Glutamatergic neuron (in vitro differentiated cells): ENCODE measurements at places on chromosomes 16 and 17.

GRCh38 chr16:27434141-27435051 is 32.4 kb downstream of the IL21R start:
- H3K36me3 ChIP-seq, result no peaks in the 10 kb centered on the region
- H3K27me3 ChIP-seq, result peaks cover 7% of the 10 kb centered on the region
- H3K4me1 ChIP-seq, result peaks cover 2% of the 10 kb centered on the region
- DNase-seq, result peak; percentile 6

- DNase-seq, result no peak
- H3K4me1 ChIP-seq, result no peaks in the 10 kb centered on the region
- no peak overlapping the region for H3K27ac ChIP-seq
- H3K27me3 ChIP-seq, result peaks cover 2% of the 10 kb centered on the region
Observed at GRCh38 chr17:22570144-22570845, 878.0 kb downstream of the KCNJ18 start.

DNA sequence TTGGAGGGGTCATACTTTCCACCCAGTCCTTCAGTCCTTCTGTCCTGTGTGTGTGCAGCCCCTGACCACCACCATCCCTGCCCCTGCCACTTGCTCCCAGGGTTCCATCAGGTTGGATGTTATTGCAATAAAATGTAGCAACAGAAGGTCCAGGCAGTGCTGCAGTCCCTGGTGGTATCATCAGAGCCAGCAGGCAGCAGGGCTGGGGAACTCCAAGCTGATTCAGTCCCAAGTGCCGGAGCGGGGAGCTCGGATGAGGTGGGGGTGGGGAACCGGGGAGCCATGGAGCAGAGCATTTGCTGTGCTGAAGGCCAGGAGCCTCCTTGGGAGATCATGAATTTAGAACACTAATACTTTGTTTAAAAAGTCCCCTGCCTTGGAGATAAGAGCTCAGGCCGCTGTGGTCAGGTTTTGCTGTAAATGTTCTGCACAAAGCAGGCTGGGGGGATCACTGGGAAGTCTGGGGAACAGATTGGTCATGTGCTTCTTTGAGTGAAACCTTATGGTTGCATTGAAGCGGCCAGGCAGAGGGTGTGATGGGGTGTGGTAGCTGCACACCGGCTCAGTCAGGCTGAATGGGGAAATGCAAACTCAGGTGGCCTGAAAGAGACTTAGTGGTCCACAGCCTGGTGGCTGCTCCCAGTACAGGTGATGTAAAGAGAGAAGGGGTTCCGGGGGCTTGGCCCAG is 225.9 kb downstream of the SEC14L1 start:
- peaks cover 6% of the 10 kb centered on the region for H3K27me3 ChIP-seq
- DNase-seq, result peak; percentile 61
- H3K4me3 ChIP-seq, result peak overlapping the region; percentile 74
- H3K4me1 ChIP-seq, result peaks cover 52% of the 10 kb centered on the region
- peaks cover 4% of the 10 kb centered on the region for H3K36me3 ChIP-seq
- peak overlapping the region; percentile 83 for H3K27ac ChIP-seq

GRCh38 chr16:10688291-10688690 is 6.4 kb downstream of the TEKT5 start:
- no peaks in the 10 kb centered on the region for H3K4me1 ChIP-seq
- no peak overlapping the region for H3K4me3 ChIP-seq
- DNase-seq, result no peak
- H3K27ac ChIP-seq, result no peak overlapping the region

DNA sequence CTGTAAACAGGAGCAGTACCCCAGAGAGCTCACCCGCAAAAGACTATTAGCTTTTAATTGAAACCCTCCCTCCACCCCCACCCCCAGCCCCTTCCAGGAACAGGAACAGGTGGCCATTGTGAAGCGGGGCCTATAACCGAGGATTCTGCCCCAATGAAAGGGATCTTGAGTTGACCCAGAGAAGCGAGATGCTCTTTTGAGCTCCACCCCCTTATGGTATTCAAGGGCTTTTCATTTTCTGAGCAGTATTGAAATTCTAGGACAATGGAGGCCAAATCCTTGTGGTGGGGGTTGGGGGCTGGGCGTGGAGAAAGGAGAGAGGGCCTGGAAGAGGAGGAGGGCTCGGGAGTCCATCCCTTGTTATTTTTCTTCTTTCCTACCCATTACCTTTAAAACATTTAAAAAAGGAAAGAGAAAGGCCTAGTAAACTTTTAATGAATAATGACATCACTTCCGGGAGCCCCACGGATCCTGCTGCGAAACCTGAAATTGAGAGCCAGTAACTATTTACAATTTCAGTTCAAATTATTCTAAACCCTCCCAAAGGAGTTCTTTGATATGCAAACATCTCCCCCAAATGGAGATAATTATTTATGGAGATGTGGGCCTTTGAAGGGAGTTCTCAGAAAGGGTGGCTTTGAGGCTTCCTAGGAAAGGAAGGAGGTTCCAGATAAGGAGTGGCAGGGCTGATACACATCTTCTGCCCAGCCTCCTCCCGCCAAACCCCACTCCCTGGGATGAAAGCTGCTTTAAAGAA is 30.5 kb downstream of the HS3ST3B1 start:
- DNase-seq, result no peak
- H3K36me3 ChIP-seq, result no peaks in the 10 kb centered on the region
- H3K27ac ChIP-seq, result no peak overlapping the region
- peaks cover 3% of the 10 kb centered on the region for H3K27me3 ChIP-seq

GRCh38 chr17:73991260-73991659 is 212.2 kb upstream of the RPL38 start:
- H3K36me3 ChIP-seq, result no peaks in the 10 kb centered on the region
- peaks cover 3% of the 10 kb centered on the region for H3K27me3 ChIP-seq
- H3K4me3 ChIP-seq, result no peak overlapping the region
- no peak overlapping the region for H3K27ac ChIP-seq

DNA sequence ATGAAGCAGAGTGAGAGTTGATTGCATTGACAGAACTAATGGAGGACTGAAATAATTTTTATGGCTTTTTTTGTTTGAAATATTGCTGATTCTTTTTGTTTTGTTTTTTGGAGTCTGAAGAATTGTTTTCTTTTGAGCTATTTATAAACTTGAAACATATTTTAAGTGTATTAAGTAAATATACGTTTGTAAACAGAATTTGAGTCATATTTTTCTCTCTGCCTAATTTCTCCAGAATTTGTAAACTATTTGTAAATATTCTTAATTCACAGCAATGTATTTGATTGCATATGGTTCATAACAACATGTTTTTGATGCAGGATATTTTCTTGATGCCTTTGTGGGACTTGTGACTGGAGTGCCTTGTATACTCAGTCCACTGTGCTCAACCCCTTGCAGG is 50.7 kb downstream of the SLFN11 start:
- H3K4me1 ChIP-seq, result no peaks in the 10 kb centered on the region
- peaks cover 4% of the 10 kb centered on the region for H3K27me3 ChIP-seq
- DNase-seq, result no peak
- H3K4me3 ChIP-seq, result no peak overlapping the region
- no peak overlapping the region for H3K27ac ChIP-seq
- H3K36me3 ChIP-seq, result no peaks in the 10 kb centered on the region

DNA sequence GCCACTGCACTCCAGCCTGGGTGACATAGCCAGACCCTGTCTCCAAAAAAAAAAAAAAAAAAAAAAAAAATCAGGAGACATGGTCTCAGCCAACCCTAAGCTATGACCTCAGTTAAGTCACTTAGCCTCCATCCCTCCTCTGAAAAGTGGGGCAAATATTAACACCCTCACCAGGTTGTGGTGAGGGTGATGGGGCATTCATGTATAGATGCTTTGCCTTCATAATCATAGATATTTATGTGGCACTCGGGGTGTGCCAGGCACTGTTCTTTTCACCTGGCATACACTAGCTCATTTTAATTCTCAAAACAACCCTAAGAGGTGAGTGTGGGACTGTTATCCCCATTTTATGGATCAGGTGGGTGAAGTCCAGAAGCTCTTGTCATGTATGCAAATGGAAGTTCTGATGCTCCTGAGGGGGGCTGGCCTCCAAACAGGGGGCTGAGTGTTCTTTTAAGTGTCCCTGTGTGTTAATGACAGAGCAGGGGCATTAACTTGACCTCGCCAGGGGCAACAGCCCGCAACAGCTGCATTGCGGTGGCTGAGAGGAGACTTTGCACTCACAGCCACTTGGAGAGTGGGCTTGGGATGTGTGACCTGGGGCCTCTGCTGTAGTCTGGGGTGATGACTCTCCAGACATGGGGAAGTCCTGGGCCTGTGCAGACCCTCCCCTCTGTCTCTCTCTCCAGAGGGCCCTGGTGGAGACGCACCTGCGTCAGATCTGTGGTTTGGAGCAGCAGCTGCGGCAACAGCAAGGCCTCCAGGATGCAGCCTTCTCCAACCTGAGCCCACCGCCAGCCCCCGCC is 4.1 kb downstream of the TBKBP1 start:
- no peaks in the 10 kb centered on the region for H3K36me3 ChIP-seq
- no peak overlapping the region for H3K4me3 ChIP-seq
- H3K27me3 ChIP-seq, result peaks cover 7% of the 10 kb centered on the region
- DNase-seq, result no peak

DNA sequence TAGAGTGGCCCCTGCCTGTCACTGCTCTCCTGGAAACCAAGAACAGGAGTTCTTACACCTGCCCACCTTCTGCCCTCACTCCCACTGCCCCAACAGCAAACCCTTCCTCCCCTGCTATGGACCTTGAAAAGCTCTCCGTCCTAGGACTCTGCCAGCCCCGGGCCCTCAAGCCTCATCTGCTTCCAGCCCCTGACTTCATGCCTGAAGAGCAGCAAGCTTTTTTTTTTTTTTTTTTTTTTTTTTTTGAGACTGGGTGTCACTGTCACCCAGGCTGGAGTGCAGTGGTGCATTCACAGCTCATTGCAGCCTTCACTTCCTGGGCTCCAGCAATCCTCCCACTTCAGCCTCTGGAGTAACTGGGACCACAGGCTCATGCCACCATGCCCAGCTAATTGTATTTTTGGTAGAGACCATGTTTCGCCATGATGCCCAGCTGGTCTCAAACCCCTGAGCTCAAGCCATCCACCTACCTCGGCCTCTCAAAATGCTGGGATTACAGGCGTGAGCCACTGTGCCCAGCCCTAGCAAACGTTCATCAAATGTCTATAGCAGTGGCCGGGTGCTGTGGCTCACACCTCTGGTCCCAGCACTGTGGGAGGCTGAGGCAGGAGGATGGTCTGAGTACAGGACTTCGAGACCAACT is 16.9 kb downstream of the CARHSP1 start:
- no peak for DNase-seq
- no peak overlapping the region for H3K27ac ChIP-seq
- H3K4me3 ChIP-seq, result no peak overlapping the region

GRCh38 chr16:3838600-3839401 is 41.7 kb downstream of the CREBBP start:
- H3K4me1 ChIP-seq, result peaks cover 27% of the 10 kb centered on the region
- no peak overlapping the region for H3K27ac ChIP-seq

DNA sequence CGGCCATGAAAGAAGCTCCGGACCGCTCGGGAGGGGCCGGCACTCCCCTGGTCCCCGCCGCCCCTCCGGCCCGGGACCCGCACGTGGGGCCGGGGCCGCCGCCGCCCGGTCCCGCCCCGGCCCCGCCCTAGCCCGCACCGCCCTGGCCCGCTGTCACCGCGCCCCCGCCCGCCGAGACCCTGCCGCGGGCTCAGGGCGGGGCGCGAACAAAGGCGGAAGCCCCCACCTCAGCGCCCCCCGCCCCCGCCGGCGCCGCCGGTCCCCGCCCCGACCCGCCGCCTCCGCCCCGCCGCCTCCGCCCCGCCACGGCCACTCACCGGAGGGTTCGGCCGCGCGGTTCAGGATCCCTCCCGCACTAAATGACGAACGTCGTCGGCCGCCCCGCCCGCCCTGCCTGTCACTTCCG is at the start of gene ARHGDIA:
Gene ARHGDIA, minus strand, starts transcription at position 357 of the 406 bp plus-strand sequence. CDS start 1,407 bp downstream, outside the sequence.
- H3K27ac ChIP-seq, result peak within 1 kb of the TSS; percentile 88
- peak within 1 kb of the TSS; percentile 92 for H3K4me3 ChIP-seq
- peaks cover 3% of the 10 kb centered on the region for H3K4me1 ChIP-seq
- H3K36me3 ChIP-seq, result no peaks in the 10 kb centered on the region

GRCh38 chr17:784143-784542 is 2.0 kb downstream of the MRM3 start:
- H3K4me3 ChIP-seq, result peak overlapping the region; percentile 26
- H3K4me1 ChIP-seq, result peaks cover 6% of the 10 kb centered on the region
- DNase-seq, result no peak
- peaks cover 4% of the 10 kb centered on the region for H3K36me3 ChIP-seq
- no peak overlapping the region for H3K27ac ChIP-seq

DNA sequence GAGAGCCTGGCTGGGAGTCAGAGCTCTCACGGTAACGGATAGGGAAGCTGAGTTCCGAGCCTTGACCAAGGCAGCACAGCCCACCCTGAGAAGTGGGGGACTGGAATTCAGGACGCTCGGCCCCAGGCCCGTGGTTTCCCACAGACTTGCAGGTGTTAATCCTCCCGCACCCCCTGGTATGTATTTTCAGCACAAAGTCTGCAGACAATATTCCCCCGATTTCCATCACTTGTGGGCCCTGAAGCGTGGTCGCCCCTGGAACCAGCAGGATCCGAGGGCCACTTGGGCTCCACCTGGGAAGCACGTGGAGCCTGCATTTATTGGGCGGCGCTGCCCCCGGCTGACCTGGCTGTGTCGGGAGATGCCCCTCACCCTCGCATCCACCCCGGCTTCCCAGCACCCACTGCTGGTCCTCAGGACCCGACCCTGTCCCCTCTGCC is 60.2 kb downstream of the WSB1 start:
- peaks cover 3% of the 10 kb centered on the region for H3K4me1 ChIP-seq
- H3K27ac ChIP-seq, result peak overlapping the region; percentile 22
- peaks cover 4% of the 10 kb centered on the region for H3K27me3 ChIP-seq

- H3K4me3 ChIP-seq, result no peak overlapping the region
- peaks cover under 1% of the 10 kb centered on the region for H3K27me3 ChIP-seq
- no peaks in the 10 kb centered on the region for H3K4me1 ChIP-seq
- H3K27ac ChIP-seq, result no peak overlapping the region
Observed at GRCh38 chr16:52128361-52128760, 418.6 kb downstream of the TOX3 start.

DNA sequence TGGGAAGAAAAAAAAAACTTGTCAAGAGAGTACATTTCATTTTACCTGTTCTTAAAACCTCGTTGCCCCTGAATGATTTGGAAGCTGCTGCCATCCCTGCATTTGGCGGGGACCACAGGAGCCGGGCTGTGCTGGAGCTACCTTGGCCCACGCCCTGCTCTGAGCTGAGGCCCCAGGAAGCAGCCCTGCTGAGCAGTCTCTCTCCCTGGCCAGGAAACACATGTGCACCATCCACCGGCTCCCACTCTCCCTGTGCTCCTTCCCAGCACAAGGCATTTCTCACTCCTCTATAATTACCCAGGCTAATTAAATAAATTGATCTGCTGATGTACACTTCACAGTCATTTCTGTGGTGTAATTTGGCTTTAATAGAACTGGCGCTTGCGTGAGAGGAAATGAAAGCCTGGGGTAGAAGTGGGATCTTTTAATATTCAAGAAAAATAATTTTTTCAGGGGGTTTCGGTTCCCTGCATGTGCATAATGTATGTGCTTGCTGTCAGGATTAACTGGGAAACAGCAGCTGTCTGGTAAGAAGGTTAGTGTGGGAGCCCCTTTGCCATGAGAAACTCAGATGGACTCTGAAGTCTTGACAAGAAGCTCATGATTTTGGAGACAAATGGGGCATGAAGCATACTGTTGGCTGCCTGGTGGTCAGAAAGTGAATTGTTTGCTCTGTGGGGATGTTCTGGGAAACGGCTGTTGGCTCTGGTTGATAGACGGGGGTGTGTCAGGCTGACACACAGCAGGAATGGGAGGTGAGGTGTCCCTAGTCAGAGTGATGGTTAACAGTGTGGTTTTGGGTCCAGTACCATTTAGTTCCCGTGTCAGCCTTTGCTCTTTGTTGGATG is 252.3 kb upstream of the EEF2KMT start:
- no peak overlapping the region for H3K27ac ChIP-seq
- peaks cover 2% of the 10 kb centered on the region for H3K4me1 ChIP-seq
- no peaks in the 10 kb centered on the region for H3K27me3 ChIP-seq
- no peaks in the 10 kb centered on the region for H3K36me3 ChIP-seq
